ENCODE measurements at places on chromosomes 7 and 10. TPM values are rescaled to one million over a fixed set of nuclear protein-coding genes. Genes with fewer than 3 reads are reported as not detected.

CTAGE8 gene
- total RNA-seq, result 0.47 TPM

C7orf57 gene
- total RNA-seq, result 0.30 TPM

SMKR1 gene
- total RNA-seq, result 2.0 TPM

NPC1L1 gene
- 0.08 TPM for total RNA-seq

NFKB2 gene
- 364 TPM for total RNA-seq

ITGB8 gene
- 0.23 TPM for total RNA-seq

ARPC1B gene
- 220 TPM for total RNA-seq

KCNIP2 gene
- total RNA-seq, result 2.9 TPM

ANKRD22 gene
- not detected for total RNA-seq

CASP2 gene
- 49.3 TPM for total RNA-seq

DNA sequence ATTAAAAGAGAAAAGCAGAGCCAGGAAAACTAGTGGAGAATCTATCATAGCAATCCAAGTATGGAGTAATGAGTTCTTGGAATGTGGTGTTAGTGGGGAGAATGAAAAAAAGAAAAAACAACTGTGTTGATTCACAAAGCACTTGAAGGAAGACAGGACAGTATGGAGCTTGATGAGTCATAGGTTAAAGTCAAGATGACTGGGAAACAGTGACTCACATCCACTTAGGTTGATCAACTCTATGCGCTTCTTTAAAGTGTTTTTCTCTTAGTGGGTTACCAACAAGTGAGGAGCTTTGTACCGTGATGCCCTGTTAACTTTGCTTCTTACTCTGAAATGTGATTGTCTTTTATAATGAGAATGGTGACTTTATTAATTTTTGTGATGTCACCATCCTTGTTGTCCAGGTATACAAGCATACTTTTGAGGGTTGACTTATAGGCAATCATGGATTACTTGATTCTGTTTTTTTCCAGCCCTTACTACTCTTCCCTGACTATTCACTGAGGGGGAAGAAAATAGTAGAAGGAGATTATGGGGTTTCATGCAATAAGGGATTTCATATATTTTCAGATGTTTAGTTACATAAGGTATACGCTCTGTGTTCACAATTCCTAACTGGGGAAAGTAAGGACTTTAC, 32.1 kb upstream of the MDFIC start:
- H3K4me3 ChIP-seq, result no peak overlapping the region
- no peaks in the 10 kb centered on the region for H3K36me3 ChIP-seq
- H3K4me1 ChIP-seq, result no peaks in the 10 kb centered on the region
- DNase-seq, result no peak

DNA sequence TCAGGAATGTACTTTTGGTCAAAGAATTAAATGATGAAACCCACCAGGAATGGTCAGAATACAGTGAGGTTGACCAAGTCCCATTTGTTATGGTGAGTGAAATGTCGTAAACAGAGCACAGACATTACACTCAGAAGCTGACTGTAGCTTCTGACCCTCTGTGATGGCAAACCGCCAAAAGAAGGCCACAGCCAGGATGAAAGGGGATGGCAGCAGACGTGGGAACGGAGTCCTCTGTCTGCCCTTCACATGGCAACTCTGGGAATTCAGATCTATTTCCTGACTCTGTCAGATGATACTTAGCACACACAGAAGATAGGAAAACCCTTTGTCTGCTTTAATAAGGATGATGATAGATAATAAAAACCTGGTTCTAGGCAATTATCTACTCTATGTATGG, 757.1 kb downstream of the SORCS3 start:
- H3K4me1 ChIP-seq, result no peaks in the 10 kb centered on the region
- H3K4me3 ChIP-seq, result no peak overlapping the region
- no peaks in the 10 kb centered on the region for H3K27me3 ChIP-seq

DNA sequence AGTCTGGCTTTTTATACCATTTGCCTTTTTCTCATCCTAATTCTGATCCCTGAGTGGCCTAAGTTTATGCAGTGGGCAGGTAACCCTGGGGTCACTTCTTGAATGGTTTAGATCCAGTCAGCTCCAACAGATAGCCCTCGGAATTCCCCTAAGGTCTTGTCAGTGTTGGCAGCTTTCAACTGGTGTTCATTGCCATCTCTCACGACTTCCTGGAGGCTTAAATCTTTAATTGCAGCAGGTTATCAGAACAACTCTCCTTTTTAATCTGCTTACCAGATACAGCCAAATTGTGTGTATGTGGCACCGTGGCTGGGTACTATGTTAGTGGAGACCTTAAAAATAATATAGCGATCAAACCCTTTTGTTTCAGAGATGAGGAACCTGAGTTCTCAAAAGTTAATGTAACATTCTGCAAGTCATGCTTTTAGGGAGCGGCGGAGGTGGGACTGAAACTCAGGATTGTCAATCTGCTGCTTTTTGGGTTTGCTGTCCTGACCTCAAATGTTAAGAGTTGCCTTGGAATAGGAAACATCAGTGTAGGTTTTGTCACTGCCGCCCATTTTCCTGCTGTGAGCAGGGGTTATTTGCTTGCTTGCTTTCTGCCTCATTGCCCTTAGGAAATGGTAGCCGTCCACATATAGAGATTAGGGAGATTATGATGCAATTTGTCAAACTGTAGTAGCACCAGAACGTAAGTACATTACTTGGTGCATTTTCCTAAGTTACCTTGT, 818 bp downstream of the DLD start:
- peaks cover 15% of the 10 kb centered on the region for H3K36me3 ChIP-seq
- peak overlapping the region; percentile 99 for H3K27ac ChIP-seq
- peaks cover 44% of the 10 kb centered on the region for H3K4me1 ChIP-seq
- DNase-seq, result peak; percentile 26
- no peaks in the 10 kb centered on the region for H3K27me3 ChIP-seq
- peak overlapping the region; percentile 100 for H3K4me3 ChIP-seq

- no peak for DNase-seq
- H3K4me3 ChIP-seq, result peak overlapping the region; percentile 100
- H3K36me3 ChIP-seq, result peaks cover 3% of the 10 kb centered on the region
- peaks cover 9% of the 10 kb centered on the region for H3K4me1 ChIP-seq
- peak overlapping the region; percentile 96 for H3K27ac ChIP-seq
- H3K27me3 ChIP-seq, result no peaks in the 10 kb centered on the region
Observed at GRCh38 chr10:97633921-97634320, 621 bp upstream of the MORN4 start.

DNA sequence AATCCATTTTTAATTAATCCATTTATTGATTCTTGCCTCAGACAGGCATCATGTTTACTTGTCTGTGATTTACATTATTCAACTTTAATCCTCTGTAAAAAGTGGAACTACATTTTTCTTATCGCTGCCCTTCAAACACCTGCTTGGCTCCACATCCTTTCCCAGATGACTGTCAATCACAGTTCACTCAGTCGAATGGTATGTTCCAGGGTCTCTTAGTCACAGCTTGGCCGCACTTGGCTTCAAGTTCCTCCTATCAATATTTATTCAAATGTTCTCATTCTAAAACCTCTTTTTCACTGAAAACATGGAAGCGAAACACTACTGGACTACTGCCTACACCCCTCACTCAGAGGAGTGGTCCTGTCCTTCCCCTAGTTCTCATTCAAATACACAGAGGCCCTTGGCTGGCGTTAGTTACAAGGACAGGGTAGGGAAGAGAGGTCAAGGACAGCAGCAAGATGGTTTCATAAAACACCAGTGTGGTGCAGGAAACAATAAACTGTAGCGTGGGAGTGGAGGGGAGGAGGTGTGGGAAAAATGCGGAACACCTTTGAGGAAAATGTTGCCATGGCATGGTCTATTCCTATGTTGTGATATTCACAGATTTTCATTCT, 143.2 kb downstream of the USP6NL start:
- no peaks in the 10 kb centered on the region for H3K36me3 ChIP-seq
- H3K27me3 ChIP-seq, result no peaks in the 10 kb centered on the region
- peaks cover 10% of the 10 kb centered on the region for H3K4me1 ChIP-seq

DNA sequence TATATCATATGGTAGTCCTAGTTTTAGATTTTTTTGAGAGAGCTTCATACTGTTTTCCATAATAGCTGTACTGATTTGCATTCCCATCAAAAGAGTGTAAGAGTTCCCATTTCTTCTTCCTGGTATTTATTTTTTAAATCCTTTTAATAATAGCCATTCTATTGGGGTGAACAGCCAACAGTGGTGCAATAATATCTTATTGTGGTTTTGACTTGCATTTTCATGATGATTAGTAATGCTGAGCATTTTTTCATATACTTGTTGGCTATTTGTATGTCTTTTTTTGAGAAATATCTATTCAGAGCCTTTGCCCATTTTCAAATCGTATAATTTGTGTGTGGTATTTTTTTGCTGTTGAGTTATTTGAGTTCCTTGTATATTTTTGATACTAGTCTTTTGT, 167.4 kb downstream of the FZD1 start:
- H3K36me3 ChIP-seq, result peaks cover 2% of the 10 kb centered on the region
- H3K27me3 ChIP-seq, result no peaks in the 10 kb centered on the region
- no peaks in the 10 kb centered on the region for H3K4me1 ChIP-seq
- DNase-seq, result no peak
- no peak overlapping the region for H3K27ac ChIP-seq
- H3K4me3 ChIP-seq, result no peak overlapping the region

DNA sequence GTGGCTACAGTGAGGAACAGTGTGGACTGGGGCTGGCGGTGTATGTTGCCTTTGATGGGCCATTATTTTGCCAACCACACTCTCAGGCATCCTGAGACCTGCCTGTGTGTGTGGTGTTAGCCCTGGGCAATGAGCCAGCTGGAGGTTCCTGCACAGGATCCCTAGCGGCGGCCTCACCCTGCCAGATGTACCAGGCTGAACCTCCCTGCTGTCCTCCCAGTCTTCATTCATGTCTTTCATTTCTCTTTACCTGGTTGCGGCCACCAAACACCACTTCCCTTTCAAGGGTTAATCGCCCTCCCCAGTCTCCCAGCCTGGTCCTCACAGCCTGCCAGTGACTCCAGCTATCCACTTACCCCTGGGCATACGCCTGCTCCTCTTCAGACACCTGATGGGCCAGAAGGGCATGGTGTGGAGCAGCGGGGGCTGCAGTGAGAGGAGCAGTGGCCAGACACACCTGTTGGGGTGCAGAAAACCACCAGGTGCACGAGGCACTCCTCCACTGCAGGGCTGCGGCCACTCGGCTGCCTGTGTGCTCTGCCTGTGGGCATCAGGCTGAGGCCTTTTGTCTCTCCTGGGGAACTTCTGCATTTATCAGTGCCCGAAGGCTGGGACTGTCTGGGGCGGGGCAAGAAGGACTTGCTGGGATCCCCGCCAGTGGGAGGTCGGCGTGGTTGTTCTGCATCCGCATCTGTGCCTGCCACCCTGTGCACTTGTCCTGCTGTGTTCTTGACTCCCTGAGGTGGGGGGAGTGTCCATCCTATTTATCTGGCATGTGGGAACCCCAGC, 111.6 kb downstream of the ARHGAP22 start:
- H3K4me1 ChIP-seq, result peaks cover 14% of the 10 kb centered on the region
- H3K27me3 ChIP-seq, result peaks cover 65% of the 10 kb centered on the region
- H3K4me3 ChIP-seq, result peak overlapping the region; percentile 49
- H3K36me3 ChIP-seq, result peaks cover 5% of the 10 kb centered on the region
- no peak overlapping the region for H3K27ac ChIP-seq
- DNase-seq, result no peak

GRCh38 chr7:128940494-128941322, 3.0 kb downstream of the IRF5 start:
- no peaks in the 10 kb centered on the region for H3K27me3 ChIP-seq
- peak overlapping the region; percentile 88 for H3K4me3 ChIP-seq
- peaks cover 4% of the 10 kb centered on the region for H3K36me3 ChIP-seq
- DNase-seq, result no peak

DNA sequence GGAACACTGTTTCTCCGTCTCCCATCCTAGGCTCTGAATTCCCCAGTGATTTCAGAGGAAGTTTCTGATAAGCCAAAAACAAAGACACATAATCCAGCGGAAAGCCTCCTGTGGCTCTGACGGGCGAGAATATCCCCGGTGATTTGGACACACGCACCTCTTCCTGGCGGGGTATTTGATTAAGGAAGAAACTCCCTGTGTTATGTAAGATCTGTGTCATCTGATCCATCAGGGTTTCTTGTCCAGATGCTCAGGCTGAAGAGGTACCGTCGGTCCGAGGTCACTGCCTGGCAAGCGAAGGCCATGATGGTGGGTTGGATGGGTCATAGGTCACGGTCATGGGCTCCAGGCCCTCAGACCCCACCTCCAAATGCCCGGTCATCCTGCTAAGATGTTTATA, 39.6 kb upstream of the DNAJB6 start:
- peak overlapping the region; percentile 79 for H3K27ac ChIP-seq
- peaks cover 34% of the 10 kb centered on the region for H3K4me1 ChIP-seq
- no peak for DNase-seq
- peaks cover 2% of the 10 kb centered on the region for H3K36me3 ChIP-seq

GRCh38 chr10:121171825-121172787, 320.9 kb downstream of the WDR11 start:
- no peak overlapping the region for H3K27ac ChIP-seq
- DNase-seq, result no peak
- H3K36me3 ChIP-seq, result no peaks in the 10 kb centered on the region
- no peak overlapping the region for H3K4me3 ChIP-seq

DNA sequence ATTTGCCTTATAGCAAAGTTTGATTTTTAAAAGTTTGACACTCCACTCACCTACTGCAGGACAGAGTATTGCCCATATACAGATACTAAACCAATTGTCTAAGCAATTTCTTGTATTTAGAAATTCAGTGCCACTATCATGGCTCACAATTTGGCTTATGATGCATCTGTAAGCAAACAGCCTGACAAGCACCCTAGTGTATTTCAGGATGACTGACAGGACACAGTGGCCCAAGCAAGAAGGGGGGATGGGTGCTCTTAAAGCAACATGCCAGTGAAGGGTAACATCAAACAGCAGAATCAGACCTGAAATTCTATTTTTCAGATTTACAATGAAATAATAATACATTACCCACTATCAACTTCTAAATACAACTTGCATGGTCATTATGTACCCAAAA, 30.5 kb downstream of the CTNNA3 start:
- DNase-seq, result no peak
- no peak overlapping the region for H3K4me3 ChIP-seq
- H3K27ac ChIP-seq, result no peak overlapping the region
- peaks cover 4% of the 10 kb centered on the region for H3K27me3 ChIP-seq
- H3K36me3 ChIP-seq, result no peaks in the 10 kb centered on the region

- no peak overlapping the region for H3K4me3 ChIP-seq
- no peak overlapping the region for H3K27ac ChIP-seq
- H3K27me3 ChIP-seq, result no peaks in the 10 kb centered on the region
- no peaks in the 10 kb centered on the region for H3K36me3 ChIP-seq
- DNase-seq, result no peak
Observed at GRCh38 chr7:118737935-118738334, 513.4 kb downstream of the ANKRD7 start.

DNA sequence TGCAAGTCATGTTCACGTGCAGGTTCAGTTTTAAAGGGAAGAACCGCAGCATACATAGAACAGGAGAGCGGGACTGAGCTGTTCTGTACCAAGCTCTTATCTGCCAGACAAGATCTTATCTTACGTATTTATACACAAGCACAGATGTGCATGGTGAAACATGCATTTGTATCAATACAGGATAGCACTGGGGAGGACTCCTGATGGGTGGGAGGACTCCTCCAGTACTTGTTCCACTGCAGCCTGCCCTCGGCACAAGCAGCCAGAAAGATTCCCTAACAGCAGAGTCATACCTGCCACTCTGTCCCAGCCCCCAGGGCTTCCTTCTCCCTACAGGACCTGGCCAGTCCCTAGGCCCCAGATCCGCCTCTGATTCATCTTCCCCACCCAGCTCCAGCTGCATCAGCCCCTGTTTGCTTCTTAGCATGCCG, 13.2 kb upstream of the PRKCQ start:
- H3K4me3 ChIP-seq, result peak overlapping the region; percentile 77
- DNase-seq, result no peak
- H3K4me1 ChIP-seq, result peaks cover 54% of the 10 kb centered on the region
- H3K36me3 ChIP-seq, result peaks cover 11% of the 10 kb centered on the region
- peak overlapping the region; percentile 92 for H3K27ac ChIP-seq

Measured in T-helper 17 cell (primary cell).